ENCODE measurements at places on chromosomes 2 and 18.
A peak's percentile ranks its signal among the peaks of the same experiment; 100 is the strongest.

- DNase-seq, result no peak
Observed at GRCh38 chr2:109648041-109648527, 33.9 kb downstream of the SOWAHC start.

- DNase-seq, result no peak
Observed at GRCh38 chr2:199163613-199164458, 293.9 kb downstream of the SATB2 start.

DNA sequence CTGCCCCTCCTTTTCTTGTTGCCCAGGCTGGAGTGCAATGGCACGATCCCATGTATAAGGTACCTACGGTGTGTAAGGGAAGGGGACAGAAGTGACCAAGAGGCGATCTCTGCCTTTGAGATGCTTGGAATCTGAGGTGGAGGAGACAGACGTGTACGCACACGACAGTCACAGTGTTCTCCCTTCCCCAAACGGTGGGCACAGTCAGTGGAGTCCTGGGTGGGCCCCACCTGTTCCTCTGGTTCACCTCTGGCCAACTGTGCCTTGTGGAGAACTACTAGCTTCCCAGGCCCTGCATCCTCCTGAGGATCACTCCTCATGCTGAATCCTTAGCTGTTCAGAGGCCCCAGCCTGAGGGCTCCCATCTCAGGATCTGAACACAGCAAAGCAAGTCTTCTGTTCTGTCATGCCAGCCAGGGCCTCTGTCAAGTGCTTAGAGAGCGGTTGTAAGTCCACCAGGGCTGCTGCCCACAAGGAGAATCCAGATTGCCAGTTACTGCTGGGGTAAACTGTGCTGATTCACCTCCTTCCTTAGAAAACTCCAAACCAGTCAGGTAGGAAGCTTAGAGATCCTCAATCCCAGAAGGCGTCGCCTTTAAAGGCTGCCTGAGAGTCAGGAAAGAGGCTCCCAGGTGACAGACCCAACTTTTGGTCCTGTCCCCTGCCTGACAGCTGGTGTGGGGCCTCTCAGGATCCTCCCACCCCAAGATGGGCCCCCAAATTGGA is 1.6 kb downstream of the SLC35F6 start:
- no peak for DNase-seq

DNA sequence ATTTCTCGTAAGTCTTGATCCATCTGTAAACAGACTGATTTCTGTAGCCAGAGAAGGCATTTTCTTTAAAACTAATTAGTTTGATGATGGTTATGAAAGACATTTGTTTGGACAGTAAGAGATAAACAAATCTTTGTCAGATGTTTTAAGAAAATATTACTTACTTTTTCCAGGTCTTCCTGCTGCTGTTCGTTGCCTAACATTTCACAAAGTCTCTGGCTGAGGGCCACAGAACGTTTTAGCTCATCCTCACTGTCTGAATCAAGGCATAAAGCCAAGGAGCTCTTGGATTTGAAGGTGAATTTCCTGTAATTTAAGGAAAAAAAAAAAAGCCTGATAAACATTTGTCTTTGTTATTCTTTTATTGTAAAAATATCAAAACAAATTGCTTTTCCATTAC is 57.8 kb downstream of the VIL1 start:
- DNase-seq, result no peak

GRCh38 chr2:172472446-172473033 is 45.2 kb downstream of the ITGA6 start:
- no peak for DNase-seq

GRCh38 chr2:98034745-98035144 is 39.0 kb upstream of the TMEM131 start:
- DNase-seq, result no peak

DNA sequence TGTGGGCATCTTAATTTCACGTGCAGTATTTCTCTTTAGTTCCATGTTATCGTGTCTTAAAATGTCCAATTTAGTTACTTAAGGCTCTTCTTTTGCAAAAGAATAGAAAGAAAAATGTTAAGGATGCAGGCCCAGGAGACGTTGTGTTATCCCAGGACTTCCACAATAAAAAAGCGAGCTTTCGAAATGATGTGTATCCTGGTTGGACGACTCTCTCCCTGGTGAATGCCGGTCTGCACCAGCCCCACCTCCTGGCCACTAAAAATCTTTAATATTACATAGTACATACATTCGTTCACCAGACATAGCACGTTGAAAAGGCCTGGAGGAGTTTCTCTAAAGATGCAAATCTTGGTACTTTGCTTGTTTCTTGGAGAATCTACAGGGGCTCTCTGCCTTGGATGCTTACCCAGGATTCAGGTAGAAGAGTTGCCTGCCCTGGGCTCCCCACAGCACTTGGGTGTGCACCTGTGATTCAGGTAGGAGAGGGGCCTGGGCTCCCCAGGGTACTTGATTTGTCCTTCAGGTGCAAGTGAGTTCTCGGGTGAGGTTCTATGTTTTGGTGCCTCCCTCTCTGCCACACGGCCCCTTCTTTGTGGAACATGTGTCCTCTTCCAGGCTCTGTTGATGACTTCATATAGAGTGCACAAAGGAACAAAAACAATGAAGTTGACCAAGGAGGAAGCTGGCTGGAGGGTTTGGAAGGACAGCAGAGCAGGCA is 26.6 kb downstream of the TWIST2 start:
- DNase-seq, result no peak

DNA sequence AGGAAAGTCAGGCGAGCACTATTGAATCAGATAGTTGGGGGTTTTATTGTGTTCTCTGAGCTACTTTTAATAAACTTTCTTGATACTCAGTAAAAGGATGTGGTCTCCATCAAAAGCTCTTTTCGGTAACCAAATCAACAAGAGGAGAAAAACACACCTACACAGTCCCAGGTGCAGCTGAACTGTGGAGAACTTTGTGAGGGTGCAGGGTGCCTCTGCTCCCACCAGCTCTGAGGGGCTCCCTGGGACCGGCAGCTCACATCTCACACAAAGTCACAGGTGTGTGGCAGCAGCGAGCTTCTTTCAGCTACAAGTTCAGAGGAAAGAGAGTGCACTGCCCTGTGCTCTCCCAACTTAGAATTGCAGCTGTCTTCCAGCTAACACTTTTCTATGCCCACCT is 650.4 kb downstream of the RNF144A start:
- DNase-seq, result peak; percentile 22

DNA sequence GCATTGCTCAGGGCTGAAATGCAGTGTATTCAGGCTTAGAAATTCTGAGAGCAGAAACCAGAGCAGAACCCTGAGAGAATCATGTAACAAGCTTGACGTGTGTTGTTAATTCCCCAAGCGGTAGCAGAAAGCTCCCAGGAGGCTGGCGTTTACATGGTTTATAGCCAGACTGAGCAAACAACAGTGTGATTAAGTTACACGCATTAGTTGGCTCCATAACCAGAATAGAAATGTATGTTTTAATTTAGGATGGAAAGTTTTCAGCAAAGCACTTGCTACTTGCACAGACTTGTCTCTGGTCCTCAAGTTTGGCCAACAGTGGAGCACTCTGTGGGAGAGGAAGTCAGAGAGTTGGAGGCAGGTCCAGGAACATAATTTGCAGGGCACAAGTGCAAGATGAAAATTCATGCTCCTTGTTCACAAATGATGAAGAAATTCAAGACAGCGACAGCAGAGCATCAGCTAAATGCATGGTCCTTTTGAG is 69.3 kb downstream of the MAPK4 start:
- no peak for DNase-seq

DNA sequence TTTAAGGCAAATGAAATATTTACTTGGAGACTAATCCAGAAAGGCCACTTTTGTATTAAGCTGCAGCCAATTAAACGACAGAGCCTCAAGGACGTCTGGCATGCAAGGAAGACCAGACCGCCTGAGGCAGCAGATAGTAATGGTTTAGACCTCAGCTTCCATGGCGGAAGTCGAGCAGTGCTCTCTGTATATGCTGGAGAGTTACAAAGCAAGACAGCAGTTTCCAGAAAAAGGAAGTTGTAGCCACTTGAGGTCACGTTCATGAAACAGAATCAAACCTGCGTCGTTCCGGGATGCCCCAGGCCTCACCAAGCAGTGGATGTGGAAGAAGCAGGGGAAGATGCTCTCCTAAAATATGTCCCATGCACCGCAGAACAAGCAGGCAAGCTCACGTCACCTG is 142.0 kb downstream of the PTGR3 start:
- no peak for DNase-seq

DNA sequence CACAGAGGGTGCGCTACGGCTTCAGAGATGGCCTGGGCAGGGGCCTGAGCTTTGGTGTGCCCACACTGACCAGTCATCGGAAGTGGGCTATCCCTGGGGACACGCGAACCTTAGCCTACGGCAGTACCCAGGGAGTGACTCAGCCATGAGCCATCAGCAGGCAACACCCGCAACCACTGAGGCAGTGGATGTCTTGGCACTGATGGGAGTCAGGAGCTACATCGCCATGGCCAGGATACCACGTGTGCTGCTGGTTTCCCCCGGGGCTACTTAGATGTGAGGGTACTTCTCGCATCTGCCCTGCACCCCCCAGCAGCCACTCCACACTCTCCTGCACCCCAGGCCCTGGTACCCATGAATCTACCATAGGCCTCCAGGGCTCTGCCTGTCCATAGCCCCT is 12.8 kb upstream of the HPCAL1 start:
- no peak for DNase-seq

- DNase-seq, result no peak
Observed at GRCh38 chr2:56148825-56149224, 35.0 kb upstream of the CCDC85A start.

DNA sequence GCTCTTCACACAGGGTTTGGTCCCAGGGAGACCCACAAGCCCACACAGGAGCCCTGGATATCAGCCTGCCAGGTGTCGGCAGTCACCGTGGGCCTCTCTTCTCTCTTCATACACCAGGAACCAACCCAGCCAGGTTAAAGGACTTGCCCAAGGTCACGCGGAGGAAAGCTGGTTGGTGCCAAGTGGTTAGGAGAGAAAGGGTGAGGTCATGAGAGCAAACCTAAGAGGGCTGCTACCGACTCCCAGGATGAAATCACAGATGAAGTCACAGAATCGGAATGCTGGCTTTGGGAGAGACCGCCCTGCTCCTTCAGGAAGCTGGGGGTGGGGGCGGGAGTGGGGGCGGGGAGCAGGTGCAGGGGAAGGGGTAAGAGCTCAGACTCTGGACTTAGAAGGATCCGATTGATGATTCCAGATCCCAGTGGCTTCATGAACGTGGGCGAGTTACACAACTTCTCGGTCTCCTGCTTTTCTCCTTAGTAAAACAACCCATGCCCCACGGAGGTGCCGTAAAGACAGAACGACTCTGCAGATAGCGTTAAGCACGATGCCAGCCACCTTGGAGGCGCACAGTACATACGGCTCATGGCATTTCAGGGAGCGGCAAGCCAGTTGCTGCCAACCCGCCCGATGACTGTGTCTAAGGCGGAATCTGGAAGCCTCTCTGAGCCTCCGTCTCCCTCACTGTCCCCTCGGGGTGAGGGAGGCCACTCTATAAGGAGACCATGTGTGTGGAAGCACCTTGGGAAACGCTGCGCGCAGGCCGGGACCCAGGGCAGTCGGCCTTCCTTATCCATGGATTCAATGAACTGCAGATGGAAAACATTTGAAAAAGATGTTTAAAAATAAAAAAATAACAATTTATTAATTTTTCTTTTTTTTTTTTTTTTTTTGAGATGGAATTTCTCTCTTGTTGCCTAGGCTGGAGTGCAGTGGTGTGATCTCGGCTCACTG is 23.0 kb upstream of the TAF1B start:
- no peak for DNase-seq

- DNase-seq, result no peak
Observed at GRCh38 chr2:192288295-192288694, 93.6 kb upstream of the TMEFF2 start.

- DNase-seq, result no peak
Observed at GRCh38 chr2:23073671-23074070, 311.3 kb upstream of the KLHL29 start.

DNA sequence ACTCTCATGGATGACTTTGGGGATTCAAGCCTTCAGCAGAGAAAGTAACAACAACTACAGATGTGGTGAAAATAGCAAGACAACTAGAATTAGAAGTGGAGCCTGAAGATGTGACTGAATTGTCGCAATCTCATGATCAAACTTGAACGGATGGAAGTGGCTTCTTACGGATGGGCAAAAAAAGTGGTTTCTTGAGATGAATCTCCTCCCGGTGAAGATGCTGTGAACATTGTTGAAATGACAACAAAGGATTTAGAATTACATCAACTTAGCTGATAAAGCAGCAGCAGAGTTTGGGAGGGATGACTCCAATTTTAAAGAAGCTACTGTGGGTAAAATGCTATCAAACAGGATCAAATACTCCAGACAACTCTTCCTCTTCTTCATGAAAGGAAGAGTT is 43.1 kb downstream of the AAK1 start:
- no peak for DNase-seq

DNA sequence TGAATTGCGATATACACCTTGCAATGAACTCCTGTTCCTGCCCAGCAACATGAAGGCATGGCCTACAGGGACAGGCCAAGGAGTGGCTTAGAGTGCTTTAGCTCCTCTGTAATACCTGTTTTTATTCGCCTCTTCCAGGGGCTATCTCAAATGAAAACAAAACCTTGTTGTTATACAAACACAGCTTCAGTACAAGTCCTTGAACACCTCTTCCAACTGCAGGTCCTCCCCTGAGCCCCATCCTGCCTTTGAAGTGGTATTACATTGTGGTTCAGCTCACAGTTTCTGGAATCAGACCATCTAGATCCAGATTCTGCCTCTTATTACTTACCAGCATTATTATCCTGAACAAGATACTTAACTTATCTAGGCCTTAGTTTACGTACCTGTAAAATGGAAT is 83.0 kb upstream of the HNRNPA3 start:
- no peak for DNase-seq

DNA sequence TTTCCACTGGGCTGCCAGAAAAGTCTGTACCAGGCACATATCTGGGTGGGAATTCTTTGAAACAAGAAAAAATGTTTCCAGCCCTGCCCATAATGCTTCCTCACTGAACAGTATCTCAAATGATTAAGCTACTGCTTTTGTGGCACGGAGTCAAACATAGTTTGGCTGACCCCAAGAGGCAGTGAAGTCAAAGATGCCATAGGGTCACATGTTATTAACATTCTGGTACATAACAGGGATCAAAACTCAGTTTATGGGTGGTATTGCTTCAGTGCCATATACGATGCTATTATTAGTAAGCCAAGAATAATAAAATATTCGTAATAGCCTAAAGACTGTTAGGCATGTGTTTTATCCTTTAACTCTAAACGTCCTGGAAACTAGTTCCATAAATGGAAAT is 112.4 kb downstream of the FEZ2 start:
- no peak for DNase-seq

- no peak for DNase-seq
Observed at GRCh38 chr2:61287254-61287653, 125.3 kb downstream of the C2orf74 start.

GRCh38 chr2:32801741-32802140 is 145.0 kb upstream of the LTBP1 start:
- no peak for DNase-seq

DNA sequence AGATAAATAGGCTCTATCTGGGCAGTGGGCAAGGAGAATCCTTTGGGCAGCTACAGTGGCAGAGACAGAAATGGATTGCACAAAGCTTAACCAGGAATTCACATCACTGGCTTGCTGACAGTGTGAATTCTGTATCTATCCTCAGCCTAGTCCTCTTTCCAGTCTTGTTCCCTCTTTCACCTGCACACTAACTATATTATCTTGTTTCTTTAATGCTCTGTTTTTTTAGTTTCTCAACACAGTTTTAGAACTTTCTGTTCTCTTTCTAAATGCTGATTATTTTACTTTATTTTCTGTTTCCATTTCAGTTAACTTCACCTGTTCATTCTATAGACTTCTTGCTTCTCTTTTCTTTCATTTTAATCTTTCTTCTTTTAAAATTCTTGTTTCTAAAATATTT is 66.4 kb downstream of the LINC00305 start:
- no peak for DNase-seq

Measured in stimulated activated CD8-positive, alpha-beta memory T cell treated with anti-CD3 and anti-CD28 coated beads, Interleukin-15, amount 100 ng/mL, for 24 hours (primary cell).